ENCODE measurements at places on chromosomes 3 and 15. TPM values are rescaled to one million over a fixed set of nuclear protein-coding genes. Genes with fewer than 3 reads are reported as not detected.

- no peak overlapping the region for H3K4me3 ChIP-seq
- H3K27me3 ChIP-seq = no peaks in the 10 kb centered on the region
- DNase-seq = no peak
- H3K36me3 ChIP-seq = no peaks in the 10 kb centered on the region
- no peak overlapping the region for H3K27ac ChIP-seq
- H3K4me1 ChIP-seq = no peaks in the 10 kb centered on the region
These were observed 45.4 kb downstream of the FGF7 start for GRCh38 chr15:49468481-49468839.

Gene HIGD2B
- not detected for polyA plus RNA-seq

GRCh38 chr15:25777037-25777436 lies 86.1 kb downstream of the ATP10A start:
- no peaks in the 10 kb centered on the region for H3K27me3 ChIP-seq
- H3K27ac ChIP-seq = no peak overlapping the region
- H3K36me3 ChIP-seq = peaks cover 8% of the 10 kb centered on the region
- DNase-seq = no peak

- no peaks in the 10 kb centered on the region for H3K27me3 ChIP-seq
- H3K4me3 ChIP-seq = no peak overlapping the region
- H3K4me1 ChIP-seq = peaks cover 10% of the 10 kb centered on the region
- no peaks in the 10 kb centered on the region for H3K36me3 ChIP-seq
- no peak overlapping the region for H3K27ac ChIP-seq
These were observed 66.1 kb upstream of the SMAD3 start for GRCh38 chr15:66999046-66999968.

- H3K4me3 ChIP-seq = no peak overlapping the region
- H3K27ac ChIP-seq = no peak overlapping the region
- H3K36me3 ChIP-seq = no peaks in the 10 kb centered on the region
- H3K4me1 ChIP-seq = no peaks in the 10 kb centered on the region
- no peak for DNase-seq
These were observed 21.4 kb downstream of the LMCD1 start for GRCh38 chr3:8523041-8523440.

DNA sequence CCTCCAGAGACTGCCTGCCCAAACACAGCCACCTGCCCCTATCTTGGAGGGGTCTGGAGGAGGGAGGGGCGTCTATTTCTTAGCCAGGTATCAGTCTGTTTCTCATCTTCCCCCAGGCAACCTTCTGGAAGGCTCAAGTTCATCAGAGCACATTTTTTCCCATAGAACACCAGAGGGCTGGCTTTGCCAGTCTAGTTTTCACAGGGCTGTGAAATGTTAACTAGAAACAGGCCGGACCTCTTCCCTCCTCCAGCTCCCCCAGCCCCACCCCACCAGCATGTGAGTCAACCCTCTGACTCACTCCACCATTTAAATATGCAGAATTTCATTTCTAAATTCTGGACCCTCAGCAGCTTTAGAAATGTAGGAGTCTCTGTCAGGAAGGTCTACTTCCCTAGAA lies 66.9 kb downstream of the SLCO2A1 start:
- H3K4me1 ChIP-seq = no peaks in the 10 kb centered on the region
- H3K4me3 ChIP-seq = no peak overlapping the region
- no peak for DNase-seq
- no peaks in the 10 kb centered on the region for H3K36me3 ChIP-seq
- no peak overlapping the region for H3K27ac ChIP-seq
- no peaks in the 10 kb centered on the region for H3K27me3 ChIP-seq

- no peak for DNase-seq
- no peaks in the 10 kb centered on the region for H3K27me3 ChIP-seq
- H3K36me3 ChIP-seq = peaks cover 11% of the 10 kb centered on the region
- H3K27ac ChIP-seq = no peak overlapping the region
- no peak overlapping the region for H3K4me3 ChIP-seq
These were observed 137.7 kb downstream of the LRIG1 start for GRCh38 chr3:66363148-66363547.

GRCh38 chr3:53845881-53846133 lies 412 bp downstream of the CHDH start:
- H3K4me3 ChIP-seq = peak overlapping the region; percentile 86
- no peaks in the 10 kb centered on the region for H3K36me3 ChIP-seq
- H3K27ac ChIP-seq = no peak overlapping the region
- H3K27me3 ChIP-seq = peaks cover 64% of the 10 kb centered on the region
- H3K4me1 ChIP-seq = peaks cover 23% of the 10 kb centered on the region
- no peak for DNase-seq

DNA sequence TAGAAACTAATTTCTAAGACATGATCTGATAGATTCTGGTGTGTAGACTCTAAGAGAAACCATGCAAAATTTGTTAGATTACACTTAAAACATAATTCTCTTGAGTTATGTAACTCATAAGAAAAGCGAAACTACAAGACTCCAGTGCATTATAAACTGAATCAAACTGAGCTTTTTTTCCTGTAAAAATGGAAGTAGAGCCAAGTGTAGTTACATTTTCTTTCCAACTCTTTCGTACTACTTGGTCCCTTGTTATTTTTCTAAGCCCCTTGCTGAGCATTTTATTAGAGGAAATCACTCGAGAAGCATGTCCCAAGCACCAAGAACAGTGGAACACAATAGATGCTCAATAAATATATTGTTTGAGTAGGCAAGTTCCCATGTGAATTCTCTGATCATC lies 130.2 kb downstream of the GADL1 start:
- H3K4me1 ChIP-seq = no peaks in the 10 kb centered on the region
- no peak overlapping the region for H3K4me3 ChIP-seq
- DNase-seq = no peak
- no peak overlapping the region for H3K27ac ChIP-seq
- no peaks in the 10 kb centered on the region for H3K27me3 ChIP-seq

GRCh38 chr15:67911727-67912126 lies 71.9 kb upstream of the RNU6-1 start:
- no peak for DNase-seq
- peaks cover 12% of the 10 kb centered on the region for H3K27me3 ChIP-seq
- H3K4me3 ChIP-seq = no peak overlapping the region
- H3K36me3 ChIP-seq = peaks cover 11% of the 10 kb centered on the region
- H3K4me1 ChIP-seq = no peaks in the 10 kb centered on the region
- no peak overlapping the region for H3K27ac ChIP-seq

DNA sequence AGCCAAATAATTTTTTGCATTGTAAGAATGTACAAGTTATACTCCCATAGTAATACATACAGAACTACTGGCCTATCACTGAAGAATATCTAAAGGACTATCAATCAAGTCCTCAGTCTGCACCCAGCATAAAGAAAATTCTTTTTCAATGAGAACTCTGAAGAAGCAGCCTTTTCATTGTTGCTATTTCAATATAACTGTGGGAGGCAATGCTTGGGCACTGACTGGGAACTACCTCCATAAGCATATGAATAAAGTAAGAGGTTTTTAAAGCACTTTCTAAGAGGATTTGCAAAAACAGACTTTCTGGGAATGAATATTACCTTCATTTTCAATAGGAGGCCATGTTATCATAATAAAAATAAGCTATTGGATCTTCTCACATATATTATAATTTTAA lies 24.6 kb upstream of the NECTIN3 start:
- H3K36me3 ChIP-seq = no peaks in the 10 kb centered on the region
- H3K27ac ChIP-seq = no peak overlapping the region
- H3K4me1 ChIP-seq = no peaks in the 10 kb centered on the region
- no peak for DNase-seq

Gene HTD2
- polyA plus RNA-seq = 26.9 TPM

Gene XRN1
- polyA plus RNA-seq = 66.3 TPM

DNA sequence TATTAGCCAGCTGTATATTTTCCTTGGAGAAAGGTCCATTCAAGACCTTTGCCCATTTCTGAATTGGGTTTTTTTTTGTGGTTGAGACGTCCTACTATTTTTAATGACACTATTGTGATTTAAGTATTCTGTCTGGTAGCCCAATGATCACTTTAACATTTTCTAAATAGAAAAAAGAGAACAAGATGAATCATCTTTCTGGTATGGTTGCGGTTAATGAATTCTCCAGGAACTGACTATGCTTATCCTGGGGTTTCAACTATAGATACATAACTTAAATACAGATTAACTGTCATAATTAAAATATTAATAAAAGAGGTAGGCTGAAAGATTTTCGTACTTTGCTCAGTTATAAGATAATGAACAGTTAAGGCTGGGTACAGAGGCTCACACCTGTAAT lies 51.9 kb downstream of the PBRM1 start:
- DNase-seq = no peak
- no peak overlapping the region for H3K27ac ChIP-seq
- H3K27me3 ChIP-seq = no peaks in the 10 kb centered on the region

GRCh38 chr3:120684896-120685295 lies 2.9 kb upstream of the HGD start:
- H3K4me3 ChIP-seq = no peak overlapping the region
- peaks cover 4% of the 10 kb centered on the region for H3K36me3 ChIP-seq
- H3K27me3 ChIP-seq = no peaks in the 10 kb centered on the region
- no peak overlapping the region for H3K27ac ChIP-seq
- peaks cover 14% of the 10 kb centered on the region for H3K4me1 ChIP-seq

- no peak overlapping the region for H3K27ac ChIP-seq
- H3K4me3 ChIP-seq = peak overlapping the region; percentile 63
- H3K27me3 ChIP-seq = peaks cover 17% of the 10 kb centered on the region
- no peak for DNase-seq
These were observed 63.1 kb downstream of the TLE3 start for GRCh38 chr15:70034596-70034995.

DNA sequence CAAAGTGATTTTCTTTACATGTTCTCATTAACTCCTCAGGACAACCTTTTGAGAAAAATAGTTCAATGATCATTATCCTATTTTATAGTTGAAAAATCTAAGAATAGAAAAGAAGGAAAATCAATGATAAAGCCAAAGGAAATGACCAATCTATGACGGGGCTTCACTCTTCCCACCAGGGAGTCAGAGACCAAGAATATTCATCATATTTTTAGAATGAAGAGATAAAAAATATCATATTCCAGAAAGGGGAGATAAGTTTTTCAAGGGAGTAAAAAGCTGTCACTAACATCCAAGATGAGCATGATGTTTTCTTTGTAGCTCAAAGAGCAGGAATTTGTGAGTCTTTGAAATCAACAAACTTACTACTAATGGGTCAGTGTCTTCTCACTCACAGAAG lies 71.5 kb upstream of the LPP start:
- no peak for DNase-seq
- no peaks in the 10 kb centered on the region for H3K27me3 ChIP-seq
- H3K4me1 ChIP-seq = peaks cover 12% of the 10 kb centered on the region
- H3K36me3 ChIP-seq = no peaks in the 10 kb centered on the region
- H3K4me3 ChIP-seq = no peak overlapping the region
- no peak overlapping the region for H3K27ac ChIP-seq

DNA sequence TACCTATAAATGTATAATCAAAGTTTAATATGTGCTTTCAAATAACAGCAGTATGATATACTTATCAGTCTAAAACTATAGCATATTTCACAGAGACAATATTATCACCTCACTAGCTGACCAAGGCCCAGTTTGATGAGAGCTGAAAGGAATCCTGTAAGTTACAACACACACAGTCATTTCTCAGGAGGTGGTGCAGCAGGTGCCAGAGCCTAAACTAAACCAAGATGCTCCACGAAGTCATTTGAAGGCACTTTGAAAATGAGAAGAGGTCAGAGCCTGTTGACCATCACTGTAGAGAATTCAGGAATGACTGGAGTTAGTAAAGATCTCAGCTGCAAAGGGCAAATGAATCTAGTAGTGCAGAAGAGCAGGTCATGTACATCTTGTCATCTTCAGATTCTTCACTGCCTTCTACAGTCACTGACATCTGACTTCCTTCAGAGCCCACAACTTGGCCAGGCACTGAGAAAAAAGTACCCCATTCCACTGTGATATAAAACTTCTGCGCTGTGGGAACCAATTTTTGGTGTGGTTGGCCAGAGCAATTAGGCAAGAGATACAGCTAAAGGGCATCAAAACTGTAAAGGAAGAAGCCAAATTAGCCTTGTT lies 7.9 kb downstream of the GBE1 start:
- peaks cover 25% of the 10 kb centered on the region for H3K36me3 ChIP-seq
- peaks cover 4% of the 10 kb centered on the region for H3K4me1 ChIP-seq
- no peak for DNase-seq
- H3K27me3 ChIP-seq = no peaks in the 10 kb centered on the region
- H3K4me3 ChIP-seq = no peak overlapping the region

GRCh38 chr15:63380808-63381282 lies 801 bp downstream of the CA12 start:
- peaks cover 81% of the 10 kb centered on the region for H3K27me3 ChIP-seq
- peaks cover 8% of the 10 kb centered on the region for H3K36me3 ChIP-seq
- no peak overlapping the region for H3K27ac ChIP-seq
- peak overlapping the region; percentile 6 for H3K4me3 ChIP-seq

Gene TEX55
- polyA plus RNA-seq = not detected

All from naive B cell (primary cell).